Stimulated activated CD8-positive, alpha-beta memory T cell treated with anti-CD3 and anti-CD28 coated beads, Interleukin-12 subunit alpha, Interleukin-12 subunit beta, amount 100 ng/mL, for 4 hours (primary cell): ENCODE measurements at places on chromosomes 1 and 21.

DNA sequence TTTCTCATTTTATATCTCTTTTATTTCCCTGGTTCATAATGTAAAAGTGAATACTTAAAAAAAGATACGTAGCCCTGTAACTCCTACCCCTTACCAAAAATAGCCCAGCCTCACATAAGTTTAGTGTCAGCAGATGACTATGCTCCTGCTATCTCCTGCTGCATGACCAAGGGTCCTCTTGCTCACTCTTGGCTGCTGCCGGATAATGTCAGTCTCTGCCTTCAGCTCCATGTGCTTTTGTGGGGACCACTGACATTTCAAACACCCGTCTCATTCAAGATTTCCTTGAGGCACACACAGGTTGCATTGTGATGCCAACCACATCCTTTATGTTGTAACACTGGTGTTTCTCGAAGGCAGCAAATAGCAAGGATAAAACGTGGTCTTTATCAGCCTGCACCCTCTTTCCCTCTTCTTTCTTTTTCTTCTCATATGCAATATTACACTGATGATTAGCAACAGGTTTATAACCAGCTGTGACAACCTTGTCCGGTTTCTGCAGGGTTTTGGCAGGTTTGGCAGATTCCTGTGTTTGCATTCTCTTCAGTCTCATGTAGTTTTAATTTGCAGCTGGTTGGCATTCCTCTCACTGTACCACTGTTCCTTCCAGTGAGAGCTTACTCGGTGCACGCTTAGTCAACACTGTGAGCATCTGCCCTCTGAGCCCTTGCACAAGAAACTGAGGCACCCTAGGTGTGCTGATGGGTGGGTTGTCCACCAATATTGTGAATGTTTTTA is 62.2 kb downstream of the ZNF684 start:
- no peak for DNase-seq

- no peak for DNase-seq
Observed at GRCh38 chr1:205263580-205264190, 35.9 kb downstream of the TMCC2 start.

DNA sequence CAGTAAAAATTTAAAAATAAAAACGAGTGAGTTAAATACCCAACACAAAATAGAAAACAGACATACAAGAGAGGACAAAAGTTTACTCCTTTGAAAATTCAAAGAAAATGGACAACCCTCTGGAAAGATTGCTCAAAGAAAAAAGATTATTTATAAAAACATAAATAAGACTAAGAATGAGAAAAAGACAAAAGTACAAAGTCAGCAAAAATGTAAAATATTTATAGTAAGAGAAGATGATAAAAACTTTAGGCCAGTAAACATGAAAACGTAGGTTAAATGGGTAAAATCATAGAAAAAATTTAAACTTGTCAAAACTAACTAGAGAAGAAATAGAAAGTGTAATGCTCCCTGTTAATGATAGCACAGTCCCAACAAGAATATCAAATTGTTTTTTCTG is 31.9 kb upstream of the SLC45A1 start:
- DNase-seq: no peak

GRCh38 chr1:29657816-29658215 is 421.5 kb downstream of the PTPRU start:
- no peak for DNase-seq

DNA sequence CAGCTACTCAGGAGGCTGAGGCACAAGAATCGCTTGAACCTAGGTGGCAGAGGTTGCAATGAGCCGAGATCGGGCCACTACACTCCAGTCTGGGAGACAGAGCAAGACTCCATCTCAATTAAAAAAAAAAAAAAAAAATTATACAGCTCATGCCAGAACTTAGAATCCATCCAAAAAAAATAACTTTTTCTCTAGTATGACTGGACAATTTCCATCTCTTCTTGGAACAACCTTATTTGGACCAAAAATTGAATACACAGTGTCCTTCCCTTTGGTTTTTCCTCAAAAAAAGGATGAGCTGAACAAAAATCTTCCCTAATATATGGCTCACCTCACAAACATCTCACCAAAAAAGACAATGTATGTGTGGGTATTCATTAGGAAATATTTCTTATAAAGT is 73.7 kb downstream of the TOR3A start:
- no peak for DNase-seq

- DNase-seq: no peak
Observed at GRCh38 chr1:44664730-44665370, 9.4 kb downstream of the TMEM53 start.

- no peak for DNase-seq
Observed at GRCh38 chr1:228219245-228219961, 11.6 kb downstream of the OBSCN start.

- DNase-seq: no peak
Observed at GRCh38 chr1:61406467-61406866, 318.5 kb downstream of the TM2D1 start.

- no peak for DNase-seq
Observed at GRCh38 chr1:61083013-61083806, 849 bp downstream of the NFIA start.

GRCh38 chr1:107979088-107979487 is 14.1 kb upstream of the VAV3 start:
- DNase-seq: no peak

DNA sequence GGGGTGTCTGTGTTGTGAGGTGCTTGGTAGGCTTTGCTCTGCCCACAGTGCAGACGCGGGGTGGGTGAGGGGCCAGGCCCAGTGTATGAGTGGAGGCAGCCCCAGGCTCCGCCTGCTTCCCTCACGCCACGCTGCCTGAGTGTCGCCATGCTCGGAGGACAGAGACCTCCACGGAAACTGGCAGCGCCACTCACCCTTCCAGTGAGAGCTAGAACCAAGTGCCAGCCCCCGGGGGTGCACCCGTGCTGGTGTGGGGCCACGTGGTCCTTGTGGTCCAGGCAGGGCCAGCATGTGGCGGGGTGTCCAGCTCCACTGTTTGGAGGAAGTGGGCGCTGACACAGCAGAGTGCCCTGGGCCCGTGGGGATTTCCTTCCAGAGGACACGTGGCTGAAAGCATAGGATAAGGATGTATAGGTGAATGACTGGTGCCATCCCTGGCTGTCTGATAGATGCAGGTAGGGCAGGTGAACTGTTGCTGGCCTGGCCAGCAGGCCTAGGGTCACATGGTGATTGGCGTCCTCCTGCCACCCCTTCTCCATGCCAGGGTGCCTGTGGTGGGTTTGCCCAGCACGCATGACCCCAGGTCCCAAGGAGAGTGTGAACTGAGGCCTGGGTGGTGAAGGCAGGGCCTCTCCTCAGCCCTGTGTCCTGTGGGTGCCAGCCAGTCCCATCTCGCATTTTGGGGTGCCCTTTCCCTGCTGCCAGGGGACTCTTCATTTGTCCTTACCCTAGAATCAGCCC is 3.8 kb downstream of the LRRC3 start:
- no peak for DNase-seq

GRCh38 chr1:3988431-3988830 is 88.4 kb upstream of the C1orf174 start:
- no peak for DNase-seq

- DNase-seq: no peak
Observed at GRCh38 chr1:192797891-192798290, 10.9 kb upstream of the RGS2 start.

GRCh38 chr1:180530501-180530900 is 28.1 kb upstream of the ACBD6 start:
- DNase-seq: no peak

GRCh38 chr1:110533230-110533629 is 14.3 kb upstream of the KCNA10 start:
- DNase-seq: no peak

DNA sequence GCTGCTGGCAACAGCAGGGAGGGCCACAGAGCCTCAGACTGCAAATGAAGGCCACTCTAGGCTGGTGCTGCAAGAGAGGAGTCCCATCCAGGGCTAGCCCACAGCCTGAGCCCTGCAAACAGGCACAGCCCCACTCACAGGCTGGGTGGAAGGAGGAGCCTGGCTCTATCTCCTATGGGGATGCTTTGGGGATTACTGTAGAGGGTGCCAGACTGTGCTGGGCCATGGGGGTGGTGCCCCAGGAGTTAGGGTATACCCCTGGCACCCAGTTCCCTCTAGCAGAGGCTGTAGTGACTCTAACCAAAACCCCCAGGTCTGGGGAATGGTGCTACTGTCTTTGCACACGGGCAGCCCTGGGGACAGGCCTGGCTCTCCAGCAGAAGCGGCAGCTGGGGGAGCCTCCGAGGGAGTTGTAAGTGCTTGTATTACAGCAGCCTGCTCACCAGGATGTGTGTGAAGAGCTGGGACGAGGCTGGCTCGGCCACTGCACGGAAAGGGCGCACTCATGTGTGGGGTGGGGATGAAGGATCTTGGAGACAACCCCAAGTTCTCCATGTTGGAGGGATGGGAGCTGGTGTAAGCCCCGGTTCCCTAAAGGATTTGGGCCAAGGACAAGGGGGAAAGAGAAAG is 23.4 kb upstream of the EVA1B start:
- DNase-seq: no peak

DNA sequence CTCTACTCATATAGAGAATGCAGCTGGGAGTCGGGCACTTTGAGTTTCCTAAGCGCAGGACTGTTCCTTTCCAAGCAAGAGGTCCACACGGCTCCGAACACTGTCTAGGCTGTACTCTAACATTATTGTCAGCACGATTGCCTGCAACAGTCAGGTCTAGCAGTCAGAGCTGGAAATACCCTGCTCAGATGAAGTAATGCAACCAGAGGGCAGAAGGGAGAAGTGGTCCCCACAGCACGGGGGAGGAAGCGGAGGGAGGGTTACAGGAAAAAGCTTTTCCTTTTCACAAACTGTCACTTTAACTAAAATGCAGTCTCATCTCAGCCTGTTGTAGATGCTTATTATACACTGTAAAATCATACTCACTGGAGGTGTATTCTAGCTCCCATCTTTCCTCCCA is 98.9 kb upstream of the SLC44A3 start:
- no peak for DNase-seq

- DNase-seq: no peak
Observed at GRCh38 chr1:205186191-205186590, 25.3 kb downstream of the DSTYK start.

- DNase-seq: no peak
Observed at GRCh38 chr21:46179708-46180078, 4.6 kb downstream of the SPATC1L start.

DNA sequence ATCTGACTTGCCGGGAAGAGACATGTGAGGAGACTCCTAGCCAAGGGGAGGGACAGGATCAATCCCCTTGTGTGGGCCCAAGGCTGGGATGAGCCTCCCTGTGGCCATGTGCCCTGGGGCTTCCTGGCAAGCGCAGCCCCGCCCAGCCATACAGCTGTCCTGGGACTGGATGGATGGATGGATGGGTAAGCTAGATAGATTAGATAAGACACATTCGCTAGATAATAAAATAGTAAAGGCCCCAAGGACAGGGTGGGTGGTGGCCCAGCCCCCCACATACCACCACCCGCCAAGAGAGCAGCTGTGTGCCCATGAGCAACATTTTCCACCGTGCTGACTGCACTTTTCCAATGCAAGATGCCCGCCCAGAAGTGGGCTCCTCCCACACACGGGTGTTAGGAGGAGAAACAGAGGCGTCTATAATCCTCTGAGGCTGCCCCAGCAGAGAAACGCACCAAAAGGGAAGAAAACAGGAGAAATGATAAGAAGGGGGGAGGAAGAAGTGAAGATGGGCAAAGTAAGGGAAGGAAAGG is 25.1 kb downstream of the ZBTB17 start:
- peak; percentile 77 for DNase-seq

DNA sequence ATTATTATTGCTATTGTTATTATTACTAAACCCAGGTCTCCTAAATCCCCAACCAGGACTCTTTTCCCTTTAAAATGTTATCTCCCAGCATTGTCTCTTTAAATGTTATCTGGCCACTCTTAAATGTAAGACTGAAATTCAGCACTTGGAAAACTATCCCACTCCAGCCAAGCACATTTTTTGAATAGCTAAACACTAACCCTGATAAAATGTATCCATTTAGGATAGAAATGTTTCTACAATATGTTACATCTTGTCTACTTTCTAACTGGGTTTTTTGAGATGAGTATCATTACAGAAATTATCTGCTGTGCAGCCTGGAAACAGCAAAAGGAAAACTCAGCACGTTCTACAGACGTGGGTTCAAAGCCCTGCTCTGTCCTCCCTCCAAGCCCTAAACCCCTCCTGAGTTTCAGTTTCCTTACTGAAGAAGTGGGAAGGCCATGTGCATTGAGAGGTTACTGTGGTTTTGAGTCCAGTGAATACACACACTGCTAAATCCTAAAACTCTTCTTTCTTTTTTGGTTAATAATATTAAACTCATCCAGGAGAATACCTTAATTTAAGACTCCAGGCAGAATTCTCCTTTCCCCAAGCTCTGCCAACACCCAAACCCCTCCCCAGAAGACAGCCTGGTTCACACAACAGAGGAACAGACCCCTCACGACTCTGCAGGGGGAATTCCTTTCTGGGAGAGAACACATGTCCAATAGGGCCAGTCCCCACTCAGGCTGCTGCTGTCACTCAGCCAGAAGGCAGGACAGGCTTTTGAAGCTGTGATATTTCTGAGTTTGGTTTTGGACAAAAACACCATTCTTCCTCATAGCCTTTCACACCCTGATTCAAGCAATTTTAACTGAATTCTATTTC is 41.9 kb downstream of the HIVEP3 start:
- no peak for DNase-seq

DNA sequence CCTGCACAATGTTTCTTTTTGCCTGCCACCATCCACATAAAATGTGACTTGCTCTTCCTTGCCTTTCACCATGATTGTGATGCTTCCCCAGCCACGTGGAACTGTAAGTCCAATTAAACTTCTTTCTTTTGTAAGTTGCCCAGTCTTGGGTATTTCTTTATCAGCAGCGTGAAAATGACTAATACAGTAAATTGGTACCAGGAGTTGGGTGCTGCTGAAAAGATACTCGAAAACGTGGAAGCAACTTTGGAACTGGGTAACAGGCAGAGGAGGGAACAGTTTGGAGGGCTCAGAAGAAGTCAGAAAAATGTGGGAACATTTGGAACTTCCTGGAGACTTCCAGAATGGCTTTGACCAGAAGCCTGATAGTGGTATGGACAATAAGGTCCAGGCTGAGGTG is 425.3 kb downstream of the GPATCH2 start:
- no peak for DNase-seq
